ENCODE measurements at places on chromosomes 1 and 21.

GRCh38 chr1:180456191-180456590, 46.2 kb downstream of the ACBD6 start:
- DNase-seq = no peak

DNA sequence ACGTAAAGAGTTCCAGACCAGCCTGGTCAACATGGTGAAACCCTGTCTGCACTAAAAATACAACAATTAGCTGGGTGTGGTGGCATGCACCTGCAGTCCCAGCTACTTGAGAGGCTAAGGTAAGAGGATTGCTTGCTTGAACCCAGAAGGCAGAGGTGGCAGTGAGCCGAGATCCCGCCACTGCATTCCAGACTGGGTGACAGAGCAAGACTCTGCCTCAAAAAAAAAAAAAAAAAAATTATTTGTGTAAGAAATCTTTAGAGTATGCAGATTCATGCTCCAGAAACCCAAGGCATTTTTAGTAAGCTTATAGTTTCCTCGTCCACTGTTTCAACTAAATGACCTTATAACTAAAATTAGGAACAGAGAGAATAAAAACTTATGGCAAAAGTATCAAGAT, 51.3 kb downstream of the ABL2 start:
- DNase-seq = no peak

GRCh38 chr1:6538956-6539355, 15.4 kb downstream of the NOL9 start:
- DNase-seq = no peak

GRCh38 chr1:23394684-23395083, 25.0 kb upstream of the ZNF436 start:
- no peak for DNase-seq

DNA sequence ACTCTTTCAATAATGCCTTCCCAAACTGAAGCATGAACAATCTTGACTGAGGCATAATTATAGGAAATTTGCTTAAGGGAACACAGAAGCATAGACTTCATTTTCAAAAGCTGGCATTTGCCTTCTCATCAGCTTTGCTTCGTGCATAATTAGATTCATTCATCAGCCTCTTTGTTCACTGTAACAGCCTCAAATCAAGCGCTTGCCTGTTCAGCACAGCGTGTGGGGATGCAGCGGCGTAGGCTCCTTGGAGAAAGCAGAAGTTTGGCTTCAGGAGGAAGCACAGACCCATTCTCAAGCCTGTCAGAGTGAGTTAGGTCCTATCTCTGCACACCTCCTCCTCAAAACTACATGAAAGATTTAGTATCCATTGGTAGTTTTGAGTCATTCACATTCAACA, 246.4 kb upstream of the MAP1LC3C start:
- no peak for DNase-seq

GRCh38 chr21:25682382-25682781, 43.3 kb downstream of the JAM2 start:
- DNase-seq = no peak

All from activated naive CD4-positive, alpha-beta T cell treated with anti-CD3 and anti-CD28 coated beads, Interleukin-2, amount 50 U/mL, for 16 hours (primary cell).